ENCODE measurements at places on chromosomes 7 and 10. TPM values are rescaled to one million over a fixed set of nuclear protein-coding genes. Genes with fewer than 3 reads are reported as not detected.

- no peak overlapping the region for H3K27ac ChIP-seq
- no peaks in the 10 kb centered on the region for H3K27me3 ChIP-seq
- H3K4me1 ChIP-seq = peaks cover 5% of the 10 kb centered on the region
- DNase-seq = no peak
- peaks cover 2% of the 10 kb centered on the region for H3K36me3 ChIP-seq
- H3K4me3 ChIP-seq = no peak overlapping the region
These were observed 18.4 kb downstream of the FAM53B start for GRCh38 chr10:124725791-124726190.

DNA sequence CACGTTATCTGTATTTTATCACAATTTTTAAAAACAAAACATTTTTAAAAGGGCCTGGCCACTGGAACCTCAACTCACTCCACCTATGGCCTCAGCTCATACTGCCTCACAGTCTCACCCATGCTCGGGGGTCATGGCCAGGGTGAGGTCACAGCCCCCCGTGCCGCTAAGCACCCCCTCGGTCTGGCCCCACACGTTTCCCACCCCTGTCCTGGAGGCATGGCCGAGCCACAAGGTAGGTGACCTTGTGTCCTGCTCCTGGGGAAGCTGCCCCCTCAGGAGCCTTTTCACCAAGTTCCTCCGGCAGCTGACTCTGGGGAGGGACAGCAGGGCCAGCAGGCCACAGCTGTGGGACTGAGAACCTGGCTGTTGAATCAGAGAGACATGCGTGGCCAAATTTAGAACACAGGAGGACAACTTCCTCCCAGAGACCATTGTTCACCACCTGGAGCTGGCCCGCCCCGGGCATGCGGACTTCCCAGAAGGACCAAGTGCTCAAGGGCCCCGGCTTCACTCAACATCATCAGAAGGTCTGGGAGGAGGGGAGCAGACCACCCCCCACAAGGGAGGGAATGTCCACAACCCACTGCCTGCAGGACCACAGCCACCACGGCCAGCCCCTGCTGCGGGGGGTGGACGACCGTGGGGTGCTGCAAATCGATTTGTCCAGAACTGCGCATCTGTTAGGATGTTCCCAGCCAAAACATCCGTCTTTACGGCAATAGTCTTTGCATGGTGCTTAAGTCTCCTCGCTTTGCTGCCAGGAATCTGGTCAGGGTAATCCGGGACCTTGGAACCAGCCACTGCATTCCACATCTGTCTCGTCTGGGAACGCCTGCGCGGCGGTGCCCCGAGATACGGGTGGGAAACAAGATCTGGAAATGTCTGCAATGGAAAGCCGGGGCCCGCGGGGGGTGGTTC lies 48.6 kb upstream of the PDGFA start:
- H3K36me3 ChIP-seq = no peaks in the 10 kb centered on the region
- no peak overlapping the region for H3K27ac ChIP-seq
- no peaks in the 10 kb centered on the region for H3K4me1 ChIP-seq
- H3K4me3 ChIP-seq = no peak overlapping the region
- peak; percentile 31 for DNase-seq

DNA sequence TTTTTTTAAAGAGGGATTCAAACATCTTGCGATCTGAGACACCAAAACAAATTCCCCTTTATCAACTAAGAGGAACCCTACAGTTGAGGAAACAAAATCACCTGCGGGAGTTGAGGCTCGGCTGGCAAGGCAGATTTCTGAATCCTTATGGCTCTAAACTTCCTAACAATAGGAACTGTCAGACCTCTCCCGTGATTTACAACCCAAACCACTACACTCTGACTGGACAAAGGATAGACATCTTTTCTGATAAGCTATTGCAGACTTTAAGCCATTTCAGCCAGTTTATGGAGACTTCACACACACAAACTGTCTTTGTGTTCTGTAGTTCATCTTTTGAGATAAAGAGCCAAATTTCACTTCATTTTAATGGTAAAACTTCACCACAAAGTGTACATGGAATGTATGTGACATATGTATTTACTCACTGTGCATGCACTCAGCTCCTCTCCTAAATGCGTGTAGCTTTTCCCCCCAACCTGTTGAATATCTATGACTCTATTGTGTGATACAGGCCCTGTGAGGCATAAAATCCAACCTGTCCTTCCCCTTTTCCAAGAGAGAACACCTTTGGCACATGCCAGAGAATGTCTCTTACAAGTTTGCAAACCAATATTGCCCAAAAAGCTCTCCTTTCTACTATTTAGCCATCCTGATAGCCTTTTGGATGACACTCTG lies 15.4 kb upstream of the TSPAN13 start:
- H3K4me3 ChIP-seq = no peak overlapping the region
- DNase-seq = no peak
- H3K36me3 ChIP-seq = no peaks in the 10 kb centered on the region
- peaks cover 3% of the 10 kb centered on the region for H3K4me1 ChIP-seq

DNA sequence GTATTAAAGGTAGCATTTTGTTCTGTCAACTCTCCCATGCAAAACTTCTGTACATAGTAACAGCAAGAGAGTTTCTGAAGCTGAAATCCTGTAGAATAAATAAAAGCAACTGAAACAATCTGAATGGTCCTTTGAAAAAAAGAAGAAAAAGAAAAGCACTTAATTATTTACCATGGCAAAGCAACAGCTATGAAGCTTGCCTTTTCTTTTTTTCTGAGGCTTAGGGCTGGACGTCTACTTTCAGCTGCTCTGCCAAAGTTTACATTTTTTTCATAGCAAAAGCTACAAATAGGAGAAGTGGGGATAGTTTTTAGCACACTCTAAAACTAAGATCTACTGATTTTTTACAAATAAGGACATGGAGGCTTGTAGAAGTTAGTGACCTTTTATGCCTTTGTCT lies 31.3 kb upstream of the CD36 start:
- no peaks in the 10 kb centered on the region for H3K27me3 ChIP-seq
- H3K36me3 ChIP-seq = no peaks in the 10 kb centered on the region
- H3K4me3 ChIP-seq = no peak overlapping the region
- peak overlapping the region; percentile 59 for H3K27ac ChIP-seq
- DNase-seq = peak; percentile 29

- peaks cover 32% of the 10 kb centered on the region for H3K36me3 ChIP-seq
- H3K4me1 ChIP-seq = peaks cover 16% of the 10 kb centered on the region
- H3K27ac ChIP-seq = peak overlapping the region; percentile 45
- DNase-seq = peak; percentile 94
- no peaks in the 10 kb centered on the region for H3K27me3 ChIP-seq
These were observed 68.2 kb downstream of the DNAJB6 start for GRCh38 chr7:157404845-157405481.

Gene NIPSNAP2
- 53.0 TPM for total RNA-seq

- H3K27me3 ChIP-seq = no peaks in the 10 kb centered on the region
- DNase-seq = no peak
- peaks cover 4% of the 10 kb centered on the region for H3K4me1 ChIP-seq
- H3K27ac ChIP-seq = no peak overlapping the region
- no peak overlapping the region for H3K4me3 ChIP-seq
These were observed 133.0 kb upstream of the TNS3 start for GRCh38 chr7:47714669-47715607.

Gene OIT3
- total RNA-seq = not detected

Gene PTPRZ1
- total RNA-seq = not detected

Gene FAM237B
- not detected for total RNA-seq

GRCh38 chr10:8462565-8462964 lies 408.1 kb downstream of the GATA3 start:
- no peaks in the 10 kb centered on the region for H3K36me3 ChIP-seq
- no peak overlapping the region for H3K4me3 ChIP-seq
- no peak overlapping the region for H3K27ac ChIP-seq
- no peak for DNase-seq
- H3K4me1 ChIP-seq = no peaks in the 10 kb centered on the region

GRCh38 chr7:88111954-88112471 lies 107.8 kb downstream of the SRI start:
- no peaks in the 10 kb centered on the region for H3K27me3 ChIP-seq
- H3K4me1 ChIP-seq = no peaks in the 10 kb centered on the region
- H3K36me3 ChIP-seq = no peaks in the 10 kb centered on the region
- H3K4me3 ChIP-seq = no peak overlapping the region
- no peak overlapping the region for H3K27ac ChIP-seq

Gene MKRN1
- total RNA-seq = 83.0 TPM

Gene ZNF736
- 10.6 TPM for total RNA-seq
